ENCODE measurements at places on chromosomes 13 and 19.

GRCh38 chr19:30653646-30654386, 281.6 kb downstream of the ZNF536 start:
- no peak for DNase-seq

DNA sequence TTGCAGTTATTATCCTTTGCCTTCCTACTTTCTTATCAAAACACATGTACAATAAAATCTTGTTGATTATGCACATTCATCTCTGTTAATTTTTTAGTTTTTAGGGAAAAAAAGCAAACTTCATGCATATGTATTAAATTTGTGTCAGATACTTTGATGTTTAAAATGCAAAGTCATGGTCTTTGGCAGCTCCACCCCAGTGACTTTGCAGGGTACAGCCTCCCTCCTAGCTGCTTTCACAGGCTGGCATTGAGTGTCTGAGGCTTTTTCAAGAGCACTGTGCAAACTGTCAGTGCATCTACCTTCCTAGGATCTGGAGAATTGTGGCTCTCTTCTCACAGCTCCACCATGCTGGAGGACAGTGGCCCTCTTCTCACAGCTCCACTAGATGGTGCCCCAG, 1988.1 kb upstream of the PCDH20 start:
- no peak for DNase-seq

DNA sequence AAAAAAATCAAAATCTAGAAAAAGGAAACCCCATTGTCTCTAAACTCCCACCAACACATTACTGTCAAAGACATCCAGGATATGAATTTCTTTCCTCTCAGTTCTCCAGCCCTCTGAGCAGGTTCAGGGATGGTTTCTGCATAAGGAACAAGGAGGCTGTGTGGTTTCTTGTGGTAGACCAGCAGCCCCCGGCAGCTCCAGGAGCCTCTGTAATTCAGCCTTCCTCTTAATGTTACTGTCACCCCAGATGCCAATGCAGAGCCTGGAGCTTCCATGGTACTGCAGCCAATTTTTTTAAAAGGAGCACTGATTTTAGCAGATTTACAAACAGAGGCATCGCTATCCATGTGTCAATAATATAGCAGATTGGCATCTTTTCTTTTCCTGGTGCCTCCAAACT, 100.6 kb upstream of the FAM216B start:
- DNase-seq = no peak

GRCh38 chr13:36666477-36667229, 7.2 kb upstream of the SERTM1 start:
- DNase-seq = no peak

DNA sequence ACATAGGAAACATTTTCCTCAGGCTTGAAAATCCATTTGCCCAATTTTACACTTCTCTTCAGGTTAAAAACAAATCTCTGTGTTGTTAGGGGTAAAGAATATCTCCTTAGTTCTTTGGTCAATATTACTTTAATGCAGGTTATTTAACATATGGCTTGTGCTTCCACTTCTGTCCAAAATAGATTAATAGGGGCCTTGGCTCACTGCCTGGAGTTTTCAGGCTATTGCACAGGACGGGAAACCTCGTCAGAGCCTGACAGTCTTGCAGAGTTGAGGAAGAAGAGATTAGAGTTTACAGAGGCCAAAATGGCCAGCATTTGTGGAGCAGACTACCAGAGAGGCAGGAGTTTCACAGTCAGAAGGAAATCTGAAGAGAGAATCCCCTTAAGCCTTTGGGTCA, 863.9 kb upstream of the GPC6 start:
- no peak for DNase-seq

- DNase-seq = peak; percentile 75
Measured at GRCh38 chr19:4742723-4743646, 19.3 kb upstream of the DPP9 start.

DNA sequence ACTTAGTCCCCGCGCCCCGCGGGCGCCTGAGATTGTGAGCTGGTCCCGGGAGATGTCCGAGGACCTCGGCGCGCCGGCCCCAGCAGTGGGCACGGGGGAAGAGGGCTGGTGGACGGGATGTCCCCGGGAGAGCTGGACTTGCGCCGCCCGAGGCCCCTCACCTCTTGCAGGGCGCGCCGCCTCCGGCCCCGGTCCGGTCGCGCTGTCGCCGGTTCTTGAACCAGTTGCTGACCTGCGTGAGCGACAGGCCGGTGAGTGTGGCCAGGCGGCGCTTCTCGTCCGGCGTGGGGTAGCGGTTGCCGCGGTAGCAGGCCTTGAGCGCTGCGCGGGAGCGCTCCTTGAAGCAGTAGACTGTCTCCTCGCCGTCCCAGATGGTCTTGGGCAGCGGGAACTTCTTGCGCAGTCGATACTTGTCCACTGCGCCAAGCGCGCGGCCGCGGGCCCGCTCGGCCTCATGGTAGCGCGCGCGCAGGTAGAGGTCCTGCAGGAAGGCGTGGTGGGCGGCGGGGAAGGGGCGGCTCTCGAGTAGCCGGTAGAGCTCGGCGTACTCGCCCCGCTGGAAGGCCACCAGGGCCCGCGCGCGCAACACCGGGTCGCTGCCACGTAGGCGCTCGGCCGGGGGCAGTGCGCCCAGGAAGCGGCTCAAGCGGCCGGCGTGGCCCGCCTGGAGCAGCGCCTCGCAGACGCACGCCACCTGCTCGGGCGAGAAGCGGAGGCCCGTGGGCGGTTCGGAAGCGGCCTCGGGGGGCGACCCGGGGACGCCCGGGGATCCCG, 984 bp downstream of the SIX5 start:
- DNase-seq = peak; percentile 89

- no peak for DNase-seq
Measured at GRCh38 chr13:51151463-51151862, 40.4 kb upstream of the C13orf42 start.

GRCh38 chr19:1206864-1207450, 1.4 kb downstream of the STK11 start:
- peak; percentile 56 for DNase-seq

DNA sequence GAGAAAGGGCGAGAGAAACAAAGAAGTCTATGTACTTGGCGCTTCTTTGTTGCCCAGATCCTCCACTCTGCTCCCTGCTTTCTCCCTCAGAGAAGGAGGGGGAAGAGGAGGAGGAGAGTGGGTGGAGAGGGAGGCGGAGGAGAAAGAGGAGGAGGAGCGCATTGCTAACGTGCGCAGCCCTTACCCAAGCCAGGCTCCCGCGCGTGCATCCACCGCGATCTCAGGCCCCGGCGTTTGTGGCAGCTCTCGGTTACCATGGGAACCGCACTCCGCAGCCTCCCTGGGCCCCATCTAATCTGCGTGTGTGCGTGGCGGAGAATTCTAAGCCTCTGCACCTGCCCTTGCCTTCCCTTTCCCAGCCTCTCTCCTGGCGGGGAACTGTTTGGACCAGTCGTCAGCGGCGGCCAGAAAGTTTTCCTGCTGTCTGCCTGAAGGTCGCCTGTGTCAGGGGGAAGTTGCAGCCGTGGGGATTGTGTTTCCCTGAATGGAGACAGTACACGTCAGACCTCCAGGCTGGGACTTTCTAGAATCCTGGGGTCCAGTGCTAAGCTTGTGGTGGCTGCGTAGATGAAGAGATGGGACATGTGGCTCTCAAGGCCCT, at the start of gene ERICH6B:
ERICH6B (minus strand) TSS at position 239 of the 601 bp plus-strand sequence. CDS start 18,734 bp downstream, outside the sequence.
- no peak for DNase-seq

DNA sequence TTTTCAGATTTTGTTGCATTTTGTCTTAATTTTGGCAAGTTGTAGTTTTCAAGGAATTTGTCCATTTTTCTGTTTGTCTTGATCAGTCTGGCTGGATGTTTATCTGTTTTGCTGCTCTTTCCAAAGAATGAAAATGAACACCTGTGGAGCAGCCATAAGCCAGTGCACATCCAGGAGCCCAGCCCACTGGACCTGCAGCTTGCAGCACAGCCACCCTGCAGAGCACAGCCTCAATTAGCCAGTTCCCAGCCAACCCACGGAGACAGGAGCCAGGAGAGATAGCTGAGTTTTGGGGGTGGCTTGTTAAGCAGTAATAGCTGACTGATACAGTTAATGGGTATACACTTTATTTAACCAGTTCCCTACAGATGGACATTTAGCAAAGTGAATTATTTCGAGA, 38.0 kb upstream of the URI1 start:
- no peak for DNase-seq

- DNase-seq = no peak
Measured at GRCh38 chr13:37914781-37915391, 45.3 kb upstream of the TRPC4 start.

- no peak for DNase-seq
Measured at GRCh38 chr13:76715621-76716020, 170.6 kb downstream of the KCTD12 start.

GRCh38 chr19:35329323-35329722, 336 bp downstream of the CD22 start:
- DNase-seq = no peak

DNA sequence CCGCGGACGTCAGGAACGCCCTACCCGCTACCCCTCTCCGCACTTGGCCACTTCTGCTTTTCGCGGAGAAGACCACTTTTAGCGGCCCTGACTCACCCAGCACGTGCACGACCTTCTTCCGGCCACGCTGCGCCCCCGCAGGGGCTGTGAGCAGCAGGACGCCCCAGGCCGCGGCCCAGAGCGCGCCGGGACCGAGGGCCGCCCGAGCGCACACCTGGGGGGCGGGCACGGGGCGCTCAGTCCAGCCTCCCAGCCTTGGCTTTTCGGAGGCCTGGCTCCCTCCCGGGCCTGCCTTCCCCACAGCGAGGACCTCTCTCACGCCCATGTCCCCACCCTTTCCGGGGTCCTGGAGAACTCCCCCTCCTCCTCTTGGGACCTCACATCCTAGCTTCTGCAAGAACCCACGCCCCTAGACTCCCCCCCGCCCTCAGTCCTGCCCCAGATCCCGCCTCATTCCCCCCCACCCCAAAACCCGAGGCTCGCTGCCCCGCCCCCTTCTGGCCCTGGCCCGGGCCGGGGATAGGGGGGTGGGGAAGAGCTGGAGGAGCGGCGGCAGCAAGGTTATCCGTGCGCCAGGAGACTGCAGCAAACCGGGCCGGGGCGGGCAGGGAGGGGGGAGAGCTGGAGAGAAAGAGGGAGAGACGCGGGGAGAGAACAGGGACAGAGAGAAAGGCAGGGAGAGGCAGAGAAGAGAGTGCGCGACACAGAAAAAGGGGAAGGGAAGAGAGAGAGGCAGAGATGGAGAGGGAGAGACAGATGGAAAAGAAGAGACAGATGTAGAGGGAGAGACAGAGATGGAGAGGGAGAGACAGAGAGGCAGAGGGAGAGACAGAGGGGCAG, 11.5 kb downstream of the TM6SF2 start:
- no peak for DNase-seq

- DNase-seq = no peak
Measured at GRCh38 chr19:28501976-28502375, 711.0 kb downstream of the UQCRFS1 start.

- peak; percentile 84 for DNase-seq
Measured at GRCh38 chr13:26961890-26962615, 201.5 kb upstream of the GPR12 start.

DNA sequence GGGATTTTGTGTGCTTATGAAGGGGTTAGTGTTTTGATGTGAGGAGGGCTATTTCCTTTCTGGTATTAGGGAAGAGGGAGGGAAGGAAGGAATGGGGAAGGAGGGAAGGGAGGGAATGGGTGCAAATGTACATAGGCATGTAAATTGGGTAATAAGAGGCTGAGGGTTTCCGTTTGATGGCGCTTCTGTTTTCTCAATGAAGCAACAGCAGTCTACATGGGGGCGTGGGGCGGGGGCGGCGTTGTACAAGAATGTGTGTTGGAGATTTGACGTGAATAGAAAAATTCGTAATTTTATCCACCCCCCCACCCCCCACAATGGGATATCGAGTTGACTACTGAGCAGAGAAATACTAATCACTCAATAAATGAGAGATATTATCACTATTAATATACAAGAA, 52.5 kb downstream of the PDS5B start:
- no peak for DNase-seq

DNA sequence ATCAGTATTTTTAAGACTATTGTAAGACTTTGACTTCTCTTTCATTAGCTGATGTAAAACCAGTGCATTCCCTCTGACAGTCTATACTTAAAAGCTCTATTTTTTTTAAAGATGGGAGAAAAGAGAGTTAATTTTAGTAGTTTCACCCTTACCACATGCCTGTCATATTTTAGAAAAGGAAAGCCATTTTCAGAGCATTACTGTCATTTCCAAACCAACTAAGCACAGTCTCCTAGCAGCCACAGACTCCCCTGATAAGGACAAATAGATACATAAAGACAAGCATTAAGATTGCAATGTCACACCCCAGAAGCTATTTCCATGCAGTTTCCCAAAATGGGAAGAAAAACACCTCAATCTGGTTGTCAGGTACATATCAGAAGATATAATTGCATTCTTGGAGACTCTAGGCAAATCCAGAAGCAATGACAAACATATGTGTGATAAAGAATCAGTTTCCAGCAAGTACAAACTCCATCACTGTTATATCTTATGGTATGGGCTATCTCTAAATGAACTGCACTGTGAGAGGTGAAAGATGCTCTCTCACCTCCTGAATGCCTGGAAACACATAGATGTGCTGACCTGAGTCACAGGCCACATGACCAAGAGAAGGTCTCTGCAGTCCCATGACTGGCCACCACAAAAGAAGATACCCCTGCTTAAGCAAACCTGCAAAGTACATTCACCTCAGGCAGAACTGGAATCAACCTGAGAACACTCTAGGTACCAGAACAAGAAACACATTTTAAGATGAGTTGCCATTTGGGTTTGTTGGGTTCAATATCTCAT, 303.3 kb downstream of the POU4F1 start:
- DNase-seq = no peak

- no peak for DNase-seq
Measured at GRCh38 chr19:17579661-17580244, 24.3 kb downstream of the COLGALT1 start.

DNA sequence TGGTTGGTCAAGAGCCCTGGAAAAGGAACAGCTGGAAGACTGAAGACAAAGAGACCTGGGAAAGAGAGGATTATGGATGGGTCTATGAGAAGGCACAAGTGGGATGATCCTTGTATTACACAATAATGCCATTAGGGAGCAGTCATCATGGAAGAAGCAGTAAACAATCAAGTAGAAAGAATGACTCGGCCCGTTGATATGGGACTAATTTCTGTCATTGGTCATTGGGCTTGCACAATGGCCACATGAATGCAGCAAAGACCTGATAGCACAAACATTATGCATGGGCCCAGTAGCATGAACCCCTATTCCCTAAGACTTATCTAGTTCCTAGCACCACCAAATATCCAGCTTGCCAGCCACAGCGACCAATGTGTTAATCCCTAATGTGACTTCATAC, 390.3 kb upstream of the ZNF507 start:
- no peak for DNase-seq

GRCh38 chr13:95497381-95497807, 55.1 kb upstream of the CLDN10 start:
- DNase-seq = no peak

DNA sequence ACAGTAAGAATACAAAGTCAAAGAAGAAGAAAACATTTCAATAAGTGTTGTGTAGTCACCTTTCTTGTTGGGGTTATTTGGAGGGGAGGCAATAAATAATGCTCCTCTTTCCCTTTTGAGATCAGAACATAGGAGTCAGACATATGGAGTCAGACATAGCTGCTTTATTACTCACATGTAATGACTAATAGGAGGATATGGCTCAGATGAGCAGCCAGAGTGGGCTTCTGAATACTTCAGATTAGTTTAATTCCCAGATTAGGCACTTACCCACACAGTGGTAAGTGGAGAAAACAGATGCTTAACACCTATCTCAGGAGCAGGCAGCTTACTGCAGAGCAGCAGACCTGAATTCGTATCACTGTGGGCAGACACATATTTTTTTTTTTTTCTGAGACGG, 31.7 kb upstream of the C1QTNF9B start:
- no peak for DNase-seq

Data from stomach (tissue), 19 donors.